ENCODE measurements at places on chromosomes 2 and 18.

GRCh38 chr2:162007447-162008040, 66.5 kb downstream of the DPP4 start:
- no peak for DNase-seq

DNA sequence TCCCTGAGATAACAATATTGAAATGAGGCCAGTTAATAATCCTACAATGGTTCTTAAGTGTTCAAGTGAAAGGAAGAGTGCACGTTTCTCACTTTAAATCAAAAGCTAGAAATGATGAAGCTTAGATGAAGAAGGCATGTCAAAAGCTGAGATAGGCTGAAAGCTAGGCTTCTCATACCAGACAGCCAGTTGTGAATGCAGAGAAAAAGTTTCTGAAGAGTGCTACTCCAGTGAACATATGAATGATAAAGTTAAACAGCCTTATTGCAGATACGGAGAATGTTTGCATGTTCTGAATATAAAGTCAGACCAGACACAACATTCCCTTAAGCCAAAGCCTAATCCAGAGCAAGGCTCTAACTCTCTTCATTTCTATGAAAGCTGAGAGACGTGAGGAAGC, 51.4 kb downstream of the EML4 start:
- DNase-seq, result no peak

GRCh38 chr18:75052475-75052874, 156.5 kb downstream of the PTGR3 start:
- no peak for DNase-seq

DNA sequence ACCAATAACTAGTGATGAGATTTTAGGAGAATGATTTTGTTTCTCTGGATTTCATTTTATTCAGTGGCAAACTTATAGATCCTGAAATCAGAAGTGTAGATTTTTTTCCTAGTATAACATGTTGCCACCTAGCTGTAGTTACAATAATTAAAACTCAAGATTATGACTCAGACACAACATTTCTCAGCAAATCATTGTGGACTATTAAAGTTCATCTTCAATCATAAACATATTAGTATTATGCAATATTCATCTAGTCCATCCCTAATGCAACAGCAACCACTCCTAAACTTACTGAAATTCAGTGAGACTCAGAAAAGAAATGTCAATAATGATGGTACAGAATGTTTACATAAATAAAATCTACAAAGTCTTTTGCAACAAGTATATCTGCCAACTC, 51.3 kb downstream of the USP34 start:
- DNase-seq, result no peak

DNA sequence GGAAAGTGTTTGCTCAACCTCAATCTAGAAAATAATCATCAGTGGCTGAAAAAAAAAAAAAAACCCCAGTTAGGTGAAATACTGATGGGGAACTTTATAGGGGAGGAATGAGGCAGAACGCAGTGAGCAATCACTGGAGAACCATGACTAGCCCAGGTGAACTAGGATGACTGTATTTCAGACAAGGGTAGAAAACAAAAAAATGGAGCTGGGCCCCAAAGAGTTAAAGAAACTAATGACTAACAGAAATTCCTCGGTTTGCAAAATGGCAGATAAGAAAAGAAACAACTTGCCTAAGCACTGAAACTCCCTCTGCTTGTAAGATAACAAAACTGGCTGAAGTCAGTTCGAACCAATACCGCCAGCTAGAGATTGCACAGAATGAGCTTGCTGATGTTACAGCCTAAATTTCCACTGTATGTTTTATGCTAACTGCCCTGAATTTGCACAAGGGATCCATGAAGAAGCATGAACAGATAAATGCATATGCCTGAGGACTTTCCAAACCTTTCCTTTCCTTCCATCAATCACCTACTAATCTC, 245.9 kb downstream of the METTL4 start:
- no peak for DNase-seq

DNA sequence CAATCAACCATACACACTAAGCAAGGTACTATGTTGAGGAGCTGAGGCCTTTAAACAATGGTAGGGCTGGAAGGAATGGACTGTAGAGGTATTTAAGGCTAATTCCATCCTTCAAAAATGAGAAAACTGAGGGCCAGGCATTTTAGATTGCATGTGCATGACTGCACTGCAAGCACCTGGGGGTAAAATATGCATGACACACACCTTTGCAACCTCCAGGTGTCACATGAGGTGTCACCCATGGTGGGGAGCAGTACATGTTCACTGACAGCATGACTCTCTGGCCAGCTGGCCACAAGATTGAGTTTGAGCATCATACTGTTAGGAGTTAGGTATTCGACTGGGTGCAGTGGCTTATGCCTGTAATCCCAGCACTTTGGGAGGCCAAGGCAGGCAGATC, 182.8 kb downstream of the ZBTB7C start:
- DNase-seq, result no peak

DNA sequence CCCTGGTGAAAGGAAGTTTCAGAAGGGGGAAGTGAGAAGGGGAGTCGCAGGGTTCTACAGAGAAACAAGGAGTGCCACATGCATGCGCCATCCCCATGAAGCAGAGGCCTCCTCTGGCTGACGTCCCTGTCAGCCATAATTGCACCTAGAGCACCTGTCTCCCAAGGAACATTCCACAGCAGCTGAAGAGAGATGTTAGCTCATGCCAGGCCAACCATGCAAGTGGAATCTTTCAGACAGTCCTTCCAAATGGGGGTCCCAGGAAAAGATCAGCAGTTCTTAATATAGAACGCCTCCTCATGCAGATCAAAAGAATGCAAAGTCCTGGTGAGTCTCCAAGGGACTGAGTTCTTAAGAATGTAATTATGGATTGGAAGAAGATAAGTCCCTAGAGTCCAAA, 29.6 kb downstream of the MRO start:
- DNase-seq, result no peak

- no peak for DNase-seq
These were observed 11.9 kb upstream of the NMUR1 start for GRCh38 chr2:231542136-231542535.

DNA sequence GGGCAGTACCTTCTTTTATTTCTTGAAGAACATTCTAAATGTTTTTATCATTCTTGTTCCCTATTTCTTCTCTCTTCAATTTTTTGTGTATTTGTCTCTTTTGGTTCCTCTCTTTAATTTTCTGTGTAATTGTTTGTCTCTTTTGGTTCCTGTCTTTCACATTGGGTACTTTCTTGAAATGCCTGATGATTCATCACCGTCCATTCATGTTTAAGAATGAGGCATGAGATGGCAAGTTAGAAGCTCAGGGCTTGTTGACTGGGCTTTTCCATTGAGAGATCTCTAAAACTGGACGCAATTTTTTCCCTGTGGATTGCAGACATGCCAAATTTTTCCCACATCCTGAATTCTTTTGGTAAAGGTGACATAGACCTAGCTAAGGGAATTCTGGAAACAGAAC, 33.7 kb upstream of the IL1R2 start:
- no peak for DNase-seq

- no peak for DNase-seq
These were observed 79.8 kb downstream of the DTNA start for GRCh38 chr18:34789768-34790344.

Measured in stimulated activated CD8-positive, alpha-beta memory T cell treated with anti-CD3 and anti-CD28 coated beads, Interleukin-7, amount 100 ng/mL, for 24 hours (primary cell).